ENCODE measurements at places on chromosomes 7 and 10. TPM values are rescaled to one million over a fixed set of nuclear protein-coding genes. Genes with fewer than 3 reads are reported as not detected.

- DNase-seq = peak; percentile 8
Measured at GRCh38 chr7:16528520-16528919, 1.9 kb downstream of the LRRC72 start.

GRCh38 chr10:486666-487322, 202.7 kb downstream of the DIP2C start:
- no peak for DNase-seq

- no peak for DNase-seq
Measured at GRCh38 chr10:32241946-32242345, 105.0 kb downstream of the EPC1 start.

GRCh38 chr10:117218654-117219053, 21.4 kb downstream of the KCNK18 start:
- no peak for DNase-seq

Gene FAM131B
- total RNA-seq = 1.4 TPM

Gene SPOCK2
- 3.7 TPM for total RNA-seq

GRCh38 chr7:104160375-104160774, 47.4 kb downstream of the ORC5 start:
- DNase-seq = peak; percentile 22

- DNase-seq = no peak
Measured at GRCh38 chr7:138167222-138167621, 91.0 kb downstream of the AKR1D1 start.

- DNase-seq = no peak
Measured at GRCh38 chr7:142964502-142965246, 2.5 kb upstream of the KEL start.

- no peak for DNase-seq
Measured at GRCh38 chr10:46293832-46294640, 7.2 kb downstream of the ANTXRL start.

Gene HOXA4
- total RNA-seq = 3.2 TPM

DNA sequence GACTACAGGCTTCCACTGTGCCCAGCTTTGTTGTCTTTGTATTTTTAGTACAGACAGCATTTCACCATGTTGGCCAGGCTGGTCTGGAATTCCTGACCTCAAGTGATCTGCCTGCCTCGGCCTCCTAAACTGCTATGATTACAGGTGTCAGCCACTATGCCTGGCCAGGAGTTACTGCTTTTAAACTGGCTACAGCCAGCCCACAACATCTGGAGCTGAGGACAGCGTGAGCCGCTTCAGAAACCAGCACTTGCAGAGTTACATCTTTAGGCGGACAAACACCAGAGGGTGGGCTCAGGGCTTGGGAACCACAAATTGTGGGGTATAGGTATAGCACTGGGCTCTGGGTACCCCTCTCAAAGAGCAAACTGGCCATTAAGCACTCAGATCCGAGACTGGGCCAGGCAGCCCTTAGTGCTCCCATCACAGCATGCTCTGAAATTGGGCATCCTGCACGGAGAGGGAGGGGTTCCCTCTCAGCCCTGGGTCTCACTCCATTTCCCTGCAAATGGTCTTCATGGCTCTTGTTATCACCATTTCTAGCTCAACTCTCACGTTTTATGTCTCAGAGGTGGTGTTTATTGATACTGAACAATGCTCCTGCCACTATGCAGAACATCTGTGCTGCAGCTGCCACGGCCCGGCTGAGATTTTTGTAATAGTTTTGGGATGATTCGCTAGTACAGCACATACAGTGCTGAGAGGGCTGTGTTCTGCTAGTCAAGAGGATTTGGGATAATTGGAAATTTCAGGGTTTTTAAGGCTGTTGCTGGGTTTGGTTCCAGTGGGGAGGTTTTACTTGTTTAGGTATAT, 146.4 kb upstream of the LYZL2 start:
- peak; percentile 91 for DNase-seq

GRCh38 chr10:25818751-25819150, 115.3 kb upstream of the MYO3A start:
- no peak for DNase-seq

GRCh38 chr7:155291045-155291530, 6.6 kb upstream of the INSIG1 start:
- no peak for DNase-seq

DNA sequence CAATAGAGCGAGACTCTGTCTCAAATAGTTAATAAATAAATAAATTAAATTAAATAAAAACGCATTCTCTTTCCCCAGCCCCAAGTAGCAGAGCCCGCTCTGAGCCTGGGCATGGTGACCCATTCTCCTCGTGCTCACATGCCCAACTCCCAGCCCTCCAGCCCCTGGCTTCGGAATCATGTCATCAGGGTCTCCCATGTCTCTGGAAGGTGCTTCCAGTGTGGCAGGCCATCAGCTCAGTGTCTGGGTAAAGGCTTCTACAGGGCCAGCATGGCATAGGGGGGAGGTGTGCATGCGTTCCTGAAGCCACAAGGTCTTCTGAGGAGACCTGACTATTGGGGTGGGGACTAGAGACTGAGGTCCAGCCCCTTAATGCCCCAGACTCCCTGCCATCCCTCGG, 72.8 kb downstream of the ALOX5 start:
- no peak for DNase-seq

GRCh38 chr10:76883596-76883995, 754.0 kb downstream of the KCNMA1 start:
- DNase-seq = peak; percentile 44

Gene STN1
- total RNA-seq = 25.6 TPM

DNA sequence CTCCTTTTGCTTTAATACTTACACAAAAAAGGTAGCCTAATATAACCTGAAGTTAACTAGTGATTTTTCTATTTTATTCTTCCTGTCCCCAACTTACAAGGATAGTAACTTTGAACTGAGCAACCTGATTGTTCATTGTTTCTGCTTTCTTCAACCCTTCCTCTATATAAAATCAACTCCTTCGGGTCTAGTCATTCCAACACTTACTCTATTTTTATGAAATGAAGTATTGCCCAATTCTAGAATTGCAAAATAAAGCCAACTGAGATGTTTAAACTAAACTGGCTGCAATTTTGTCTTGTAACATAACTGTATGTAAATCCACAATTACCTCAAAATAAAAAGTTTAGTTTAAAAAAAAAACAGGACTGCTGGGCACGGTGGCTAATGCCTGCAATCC, 20.3 kb upstream of the DNA2 start:
- DNase-seq = no peak

GRCh38 chr7:2640482-2640830, 8.7 kb downstream of the TTYH3 start:
- DNase-seq = no peak

Gene VIPR2
- 8.5 TPM for total RNA-seq

GRCh38 chr10:101304316-101304715, 49.6 kb upstream of the BTRC start:
- DNase-seq = peak; percentile 63

Gene TMEM270
- total RNA-seq = not detected

Gene PRF1
- total RNA-seq = 0.53 TPM

Gene TMEM140
- total RNA-seq = 1.3 TPM

GRCh38 chr10:67705921-67706320, 9.9 kb upstream of the CTNNA3 start:
- no peak for DNase-seq

Gene VPS41
- total RNA-seq = 40.7 TPM

DNA sequence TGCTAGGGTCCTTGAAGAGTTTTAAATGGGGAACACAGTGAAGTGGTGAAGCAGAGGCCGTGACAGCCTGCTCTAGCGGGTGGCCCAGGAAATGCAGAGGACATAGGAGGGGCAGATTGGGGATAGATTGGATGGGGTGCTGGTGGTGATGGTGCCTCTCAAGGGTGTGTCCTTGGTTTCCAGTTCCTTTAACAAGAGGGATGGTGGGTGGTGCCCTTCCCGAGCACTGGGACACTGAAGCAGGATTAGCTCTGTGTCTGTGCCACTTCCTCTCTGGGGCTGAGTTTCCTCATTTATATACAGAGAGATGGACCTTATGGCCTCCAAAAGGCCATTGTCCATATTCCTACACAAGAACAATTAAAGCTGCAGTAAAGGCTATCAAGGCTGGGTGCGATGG, 285.5 kb downstream of the TCF7L2 start:
- peak; percentile 28 for DNase-seq

GRCh38 chr7:29343399-29343798, 148.8 kb downstream of the CHN2 start:
- peak; percentile 33 for DNase-seq

Data from muscle of leg (tissue), 16 donors.